ENCODE measurements at places on chromosomes 3 and 15.

- DNase-seq = no peak
Observed at GRCh38 chr3:170858599-170858998, 11.4 kb downstream of the RPL22L1 start.

DNA sequence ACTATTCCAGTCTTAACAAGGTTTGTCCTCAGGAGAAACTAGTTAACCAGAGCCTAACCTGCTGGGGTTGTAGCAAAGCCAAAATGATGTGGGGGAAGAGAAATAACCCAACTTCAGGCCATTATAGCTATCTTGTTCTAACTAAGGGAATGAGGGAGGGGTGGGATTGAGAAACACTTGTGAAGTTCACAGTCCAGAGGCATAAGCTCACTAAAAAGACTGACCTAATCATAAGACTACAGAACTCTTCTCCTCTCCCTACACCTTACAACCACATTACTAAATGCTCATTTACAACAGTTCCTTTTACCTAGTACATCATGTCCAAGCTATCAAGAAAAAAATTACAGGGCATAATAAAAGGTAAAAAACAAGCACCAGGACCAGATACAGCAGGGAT is 52.8 kb downstream of the UBE3A start:
- no peak for DNase-seq

DNA sequence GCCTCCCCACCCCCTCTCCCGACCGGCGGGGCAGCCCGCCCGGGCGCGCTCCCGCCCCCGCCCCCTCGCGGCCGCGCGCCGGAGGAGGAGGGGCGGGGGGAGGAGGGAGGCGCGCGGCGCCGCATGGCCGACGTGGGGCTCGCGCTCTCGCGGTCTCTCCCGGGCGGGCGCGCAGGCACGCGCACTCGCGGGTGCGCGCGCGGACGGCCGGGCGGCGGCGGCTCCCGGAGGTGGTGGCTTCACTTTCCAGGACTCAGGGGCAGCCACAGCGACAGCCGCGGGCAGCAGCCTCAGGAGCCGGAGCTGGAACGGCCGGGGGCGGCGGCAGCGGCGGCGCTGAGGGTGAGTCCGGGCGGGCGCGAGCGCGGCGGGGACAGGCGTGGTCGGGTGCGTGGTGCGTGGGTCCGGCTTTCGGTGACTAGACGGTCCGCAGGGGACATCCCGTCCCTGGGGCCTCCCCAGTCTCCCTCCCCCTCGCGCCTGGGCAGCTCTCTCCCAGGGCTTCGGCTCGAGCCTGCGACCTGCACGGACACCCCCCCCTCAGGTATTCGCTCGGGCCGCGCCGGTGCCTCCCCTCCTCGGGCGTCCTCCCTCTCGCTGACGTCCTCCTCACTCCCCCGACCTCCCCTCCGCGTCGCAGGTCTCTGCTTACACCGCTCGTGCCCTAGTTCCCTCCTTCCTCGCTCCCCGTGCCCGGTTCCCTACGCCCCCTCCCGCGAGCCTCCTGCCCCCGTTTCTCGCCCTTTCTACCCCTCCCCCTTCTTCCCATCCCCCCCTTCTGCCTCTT is at the start of gene UBE2E2:
UBE2E2 (plus strand) TSS at position 407 of the 787 bp plus-strand sequence.
- DNase-seq = no peak

DNA sequence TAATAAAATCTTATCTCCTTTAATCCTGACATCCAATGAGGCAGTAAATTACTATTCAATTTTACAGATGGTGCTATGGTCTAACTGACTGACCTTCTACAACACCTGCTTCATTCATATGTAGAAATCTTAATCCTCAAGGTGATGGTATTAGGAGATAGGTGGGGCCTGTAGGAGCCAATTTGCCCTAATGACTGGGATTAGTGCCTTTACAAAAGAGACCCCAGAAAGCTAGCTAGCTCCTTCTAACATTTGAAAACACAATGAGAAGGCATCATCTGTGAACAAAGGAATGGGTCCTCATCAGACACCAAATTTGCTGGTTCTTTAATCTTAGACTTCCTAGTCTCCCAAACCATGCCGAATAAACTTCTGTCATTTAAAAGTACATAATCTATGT is 137.4 kb upstream of the UBP1 start:
- DNase-seq = no peak

- DNase-seq = no peak
Observed at GRCh38 chr3:52848617-52849016, 13.8 kb upstream of the MUSTN1 start.

- DNase-seq = no peak
Observed at GRCh38 chr15:36347272-36347858, 232.1 kb upstream of the CDIN1 start.

DNA sequence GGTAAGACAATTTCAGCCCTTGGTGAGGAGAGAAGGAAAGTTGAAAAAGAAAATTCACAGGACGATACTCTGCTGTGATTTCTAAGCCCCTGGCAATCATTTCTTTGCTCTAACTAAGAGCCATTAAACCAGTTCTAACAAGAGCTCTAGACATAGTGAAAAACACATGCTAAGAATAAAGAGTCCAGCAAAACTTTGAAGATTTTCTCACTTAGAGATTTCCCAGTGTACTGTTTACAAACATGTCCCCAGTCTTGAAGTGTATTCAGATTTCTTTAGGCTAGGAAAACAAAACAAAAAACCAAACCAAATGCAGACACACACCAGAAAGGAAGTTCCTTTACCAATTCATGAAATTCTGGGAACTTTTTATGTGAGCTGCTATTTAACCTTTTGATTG is 325.8 kb downstream of the PTPRG start:
- no peak for DNase-seq

GRCh38 chr3:179658606-179659005 is 5.8 kb downstream of the USP13 start:
- DNase-seq = no peak

DNA sequence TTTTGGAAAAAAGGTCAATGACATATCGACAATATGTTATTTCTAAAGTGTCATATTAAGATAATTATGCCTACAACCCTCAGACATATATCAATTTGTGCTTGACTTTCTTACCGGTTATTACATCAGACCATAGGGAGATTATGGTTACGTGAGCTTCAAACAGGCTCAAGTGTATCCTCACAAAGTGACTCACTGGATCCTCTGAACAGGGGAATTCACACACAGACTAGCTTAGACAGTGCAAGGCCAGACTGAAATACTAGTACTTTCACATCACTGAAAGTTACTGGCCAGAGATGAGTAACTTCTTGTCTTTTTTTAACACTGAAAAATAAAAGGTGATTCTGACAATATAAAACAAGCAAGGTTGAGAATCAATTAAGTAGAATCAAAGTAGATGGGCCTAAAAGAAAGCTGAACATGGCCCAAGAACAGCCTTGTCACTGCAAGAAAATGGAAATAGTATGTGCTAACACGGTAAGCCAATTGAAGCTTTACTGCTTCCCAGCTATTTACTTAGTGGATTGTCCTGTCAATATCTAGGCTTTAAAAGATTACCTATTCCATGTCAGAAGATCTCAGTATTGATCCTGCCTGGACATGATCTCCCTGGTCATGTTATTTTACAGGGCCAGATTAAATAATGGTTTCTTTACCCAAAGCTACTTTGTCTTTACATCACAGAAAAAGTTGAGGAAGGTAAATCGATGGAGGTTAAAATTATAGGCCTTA is 848.6 kb downstream of the ROBO1 start:
- DNase-seq = no peak

GRCh38 chr3:154852515-154852914 is 227.6 kb upstream of the MME start:
- DNase-seq = no peak

DNA sequence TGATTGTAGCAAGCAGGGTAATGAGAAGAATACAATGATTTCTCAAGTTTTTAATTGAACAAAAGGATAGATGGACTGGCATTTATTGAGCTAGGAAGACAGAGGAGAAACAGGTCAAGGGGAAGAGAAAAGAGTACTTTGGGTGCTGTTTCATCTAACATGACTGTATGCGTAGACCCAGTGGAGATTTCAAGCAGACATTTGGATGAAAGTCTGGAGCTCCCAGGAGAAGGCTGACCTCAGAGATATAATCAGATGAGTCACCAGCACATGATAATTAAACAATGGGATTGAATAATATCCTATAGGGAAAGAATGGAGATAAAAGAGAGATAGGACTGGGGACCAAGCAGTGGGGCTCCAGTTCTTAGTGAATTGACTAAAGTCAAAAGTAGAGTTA is 194.9 kb downstream of the ARRDC4 start:
- DNase-seq = no peak

- no peak for DNase-seq
Observed at GRCh38 chr3:140630366-140630765, 47.5 kb upstream of the TRIM42 start.

DNA sequence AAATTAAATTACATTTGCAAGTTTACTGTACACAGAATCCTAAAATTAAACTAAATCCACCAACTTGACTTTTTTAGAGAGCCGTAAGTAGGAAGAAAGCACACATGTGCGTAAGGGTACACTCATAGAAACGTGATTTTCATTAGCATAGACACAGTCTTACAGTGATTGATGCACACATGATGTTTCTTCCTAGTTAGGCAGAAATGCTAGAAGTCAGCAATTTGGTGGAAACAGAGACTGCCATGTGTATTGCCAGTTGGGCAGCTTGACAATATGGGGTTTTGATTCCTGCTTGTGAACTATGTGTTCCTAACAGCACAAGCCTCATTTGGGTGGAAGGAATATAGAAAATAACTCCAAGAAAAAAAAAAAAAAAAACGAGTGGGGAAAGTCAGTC is 878.5 kb downstream of the ROBO1 start:
- DNase-seq = no peak

DNA sequence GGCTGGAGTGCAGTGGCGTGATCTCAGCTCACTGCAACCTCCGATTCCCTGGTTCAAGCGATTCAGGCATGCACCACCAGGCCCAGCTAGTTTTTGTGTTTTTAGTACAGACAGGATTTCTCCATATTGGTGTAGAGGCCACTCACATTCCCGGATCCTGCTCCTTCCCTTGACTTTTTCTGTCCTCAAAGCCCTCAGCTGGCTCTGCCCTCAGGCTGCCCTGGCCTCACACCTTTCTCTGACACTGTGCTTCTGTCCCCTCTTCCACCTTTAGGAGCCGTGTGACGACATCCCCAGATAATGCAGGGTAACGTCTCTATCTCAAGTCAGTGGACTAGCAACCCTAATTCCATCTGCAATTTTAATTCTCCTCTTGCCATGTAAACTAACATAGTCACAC is 8.6 kb upstream of the CYFIP1 start:
- no peak for DNase-seq

DNA sequence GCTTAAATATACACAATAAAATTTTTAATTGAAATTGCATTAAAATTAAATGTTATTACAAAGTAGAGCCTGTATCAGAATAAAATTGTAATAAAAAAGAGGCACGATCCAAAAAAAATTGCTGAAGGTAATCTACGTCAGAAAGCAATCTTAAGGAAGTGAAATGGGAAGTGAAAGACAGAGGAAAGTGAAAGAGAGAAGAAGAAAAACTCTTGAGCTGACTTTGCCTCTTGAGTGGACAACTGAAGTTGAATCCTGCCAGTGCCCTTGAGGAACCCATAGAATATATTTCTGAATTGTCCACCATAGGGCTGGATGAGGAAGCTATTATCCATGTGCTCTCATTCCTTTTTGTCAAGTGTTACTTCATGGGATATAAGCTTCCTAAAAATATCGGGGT is 285.1 kb upstream of the STAC start:
- no peak for DNase-seq

DNA sequence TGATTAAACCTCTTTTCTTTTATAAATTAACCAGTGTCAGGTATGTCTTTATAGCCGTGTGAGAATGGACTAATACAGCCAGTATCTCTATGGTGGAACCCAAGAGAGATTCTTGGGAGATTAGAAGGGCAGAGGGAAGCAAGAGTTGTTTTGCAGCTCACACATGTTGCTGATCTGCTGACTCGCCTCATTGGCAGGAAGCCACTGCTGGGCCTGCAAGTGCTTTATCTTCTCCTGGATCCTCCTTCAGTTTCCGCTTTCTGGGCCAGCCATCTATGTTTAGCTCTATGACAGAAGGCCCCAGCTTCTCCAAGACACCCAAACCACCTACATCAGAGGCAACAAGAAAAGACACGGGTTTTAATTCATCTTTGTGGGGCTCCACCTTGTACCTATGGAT is 23.4 kb upstream of the GALNT15 start:
- DNase-seq = no peak

DNA sequence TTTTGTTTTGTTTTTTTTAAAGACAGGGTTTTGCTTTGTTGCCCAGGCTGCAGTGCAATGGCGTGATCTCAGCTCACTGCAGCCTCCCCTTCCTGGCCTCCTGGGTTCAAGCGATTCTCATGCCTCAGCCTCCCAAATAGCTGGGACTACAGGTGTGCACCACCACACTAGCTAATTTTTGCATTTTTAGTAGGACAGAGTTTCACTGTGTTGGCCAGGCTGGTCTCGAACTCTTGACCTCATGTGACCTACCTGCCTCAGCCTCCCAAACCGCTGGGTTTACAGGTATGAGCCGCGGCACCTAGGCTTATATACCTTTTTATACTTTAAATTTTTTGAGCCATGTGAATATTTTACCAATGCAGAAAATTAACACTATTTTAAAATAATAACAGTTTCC is 56.9 kb upstream of the HERC1 start:
- no peak for DNase-seq

DNA sequence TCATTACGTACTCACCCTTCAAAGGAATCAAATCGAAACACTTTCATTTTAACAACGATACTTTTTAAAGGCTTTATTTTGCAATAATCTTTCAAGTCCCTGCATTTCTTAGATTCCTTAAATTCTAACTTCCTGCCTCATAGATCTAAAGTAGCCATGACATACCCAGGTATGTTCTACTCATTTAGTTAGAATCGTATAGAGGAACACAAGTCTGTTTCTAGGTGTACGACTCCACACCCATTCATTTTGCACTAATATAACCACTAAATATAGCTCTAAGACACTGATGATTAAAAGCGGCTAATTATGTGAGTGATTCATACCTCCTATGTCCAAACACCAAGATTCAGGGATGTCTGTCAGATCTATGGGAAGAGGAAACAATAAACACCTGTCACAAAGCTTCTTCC is 1.3 kb downstream of the ATP13A3 start:
- DNase-seq = no peak

GRCh38 chr3:159806412-159806811 is 182.2 kb upstream of the IL12A start:
- DNase-seq = no peak

DNA sequence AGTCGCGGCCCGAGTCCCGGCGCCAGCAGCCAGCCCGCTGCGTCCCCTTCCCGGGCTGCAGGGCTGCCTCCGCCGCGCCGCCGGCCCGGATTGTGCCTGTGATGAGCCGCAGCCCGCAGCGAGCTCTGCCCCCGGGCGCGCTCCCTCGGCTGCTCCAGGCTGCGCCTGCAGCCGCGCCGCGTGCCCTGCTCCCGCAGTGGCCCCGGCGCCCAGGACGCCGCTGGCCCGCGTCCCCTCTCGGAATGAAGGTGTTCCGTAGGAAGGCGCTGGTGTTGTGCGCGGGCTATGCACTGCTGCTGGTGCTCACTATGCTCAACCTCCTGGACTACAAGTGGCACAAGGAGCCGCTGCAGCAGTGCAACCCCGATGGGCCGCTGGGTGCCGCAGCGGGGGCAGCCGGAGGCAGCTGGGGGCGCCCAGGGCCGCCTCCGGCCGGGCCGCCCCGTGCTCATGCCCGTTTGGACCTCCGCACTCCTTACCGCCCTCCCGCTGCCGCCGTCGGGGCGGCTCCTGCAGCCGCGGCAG is 1.2 kb downstream of the CHST2 start:
- DNase-seq = no peak

- no peak for DNase-seq
Observed at GRCh38 chr3:87247430-87247773, 20.3 kb downstream of the CHMP2B start.
